T-cell (primary cell): ENCODE measurements at places on chromosomes 4 and X. TPM values are rescaled to one million over a fixed set of nuclear protein-coding genes. Genes with fewer than 3 reads are reported as not detected.

DNA sequence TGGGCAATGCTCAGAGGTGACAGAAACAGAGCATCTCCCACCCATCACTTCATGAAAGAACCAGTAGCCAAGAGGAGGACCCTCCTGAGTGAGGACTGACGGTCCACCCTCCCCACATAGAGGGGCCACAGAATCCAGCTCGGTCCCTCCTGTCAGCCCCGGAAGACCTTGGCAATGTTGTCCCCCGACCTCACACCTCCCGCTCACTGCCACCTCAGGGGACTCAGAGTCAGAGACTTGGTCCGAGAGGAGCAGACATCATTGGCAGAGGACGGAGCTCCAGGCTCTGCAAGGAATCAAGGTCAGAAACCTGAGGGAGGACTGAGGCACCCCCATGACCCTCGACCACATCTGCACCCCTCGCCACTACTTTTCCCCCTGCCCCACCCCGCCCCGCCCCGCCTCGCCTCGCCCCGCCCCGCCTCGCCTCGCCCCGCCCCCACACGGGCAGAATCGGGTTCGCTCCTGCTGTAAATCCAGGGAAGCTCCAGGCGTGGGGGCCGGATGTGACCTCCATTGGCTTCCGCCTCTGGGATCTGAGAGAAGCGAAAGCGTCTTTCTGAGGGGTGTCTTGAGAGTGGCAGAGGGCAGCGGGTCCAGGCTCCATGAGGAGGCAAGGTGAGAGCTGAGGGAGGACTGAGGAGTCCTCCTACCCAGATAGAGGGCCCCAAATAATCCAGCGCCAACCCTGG, at the start of gene MAGEA11:
MAGEA11 (plus strand) TSS at position 516 of the 692 bp plus-strand sequence. CDS start 1,100 bp downstream, outside the sequence.
- no peaks in the 10 kb centered on the region for H3K36me3 ChIP-seq
- no peaks in the 10 kb centered on the region for H3K27me3 ChIP-seq
- DNase-seq: no peak
- H3K27ac ChIP-seq: no peak within 1 kb of the TSS

ARSJ gene
- 0.26 TPM for total RNA-seq

- no peaks in the 10 kb centered on the region for H3K36me3 ChIP-seq
- no peak overlapping the region for H3K4me3 ChIP-seq
- H3K27me3 ChIP-seq: no peaks in the 10 kb centered on the region
- H3K4me1 ChIP-seq: no peaks in the 10 kb centered on the region
- no peak for DNase-seq
These were observed 192.3 kb downstream of the TLL1 start for GRCh38 chr4:166065324-166065723.

IQCM gene
- total RNA-seq: not detected

GRCh38 chrX:111361751-111362150, 50.2 kb downstream of the DCX start:
- DNase-seq: no peak
- H3K27me3 ChIP-seq: no peaks in the 10 kb centered on the region
- no peak overlapping the region for H3K27ac ChIP-seq
- no peak overlapping the region for H3K4me3 ChIP-seq
- H3K4me1 ChIP-seq: no peaks in the 10 kb centered on the region

GRCh38 chrX:119512146-119512800, 44.0 kb downstream of the SLC25A5 start:
- no peaks in the 10 kb centered on the region for H3K4me1 ChIP-seq
- H3K27me3 ChIP-seq: no peaks in the 10 kb centered on the region
- H3K27ac ChIP-seq: no peak overlapping the region

GAGE1 gene
- total RNA-seq: 0.54 TPM

DNA sequence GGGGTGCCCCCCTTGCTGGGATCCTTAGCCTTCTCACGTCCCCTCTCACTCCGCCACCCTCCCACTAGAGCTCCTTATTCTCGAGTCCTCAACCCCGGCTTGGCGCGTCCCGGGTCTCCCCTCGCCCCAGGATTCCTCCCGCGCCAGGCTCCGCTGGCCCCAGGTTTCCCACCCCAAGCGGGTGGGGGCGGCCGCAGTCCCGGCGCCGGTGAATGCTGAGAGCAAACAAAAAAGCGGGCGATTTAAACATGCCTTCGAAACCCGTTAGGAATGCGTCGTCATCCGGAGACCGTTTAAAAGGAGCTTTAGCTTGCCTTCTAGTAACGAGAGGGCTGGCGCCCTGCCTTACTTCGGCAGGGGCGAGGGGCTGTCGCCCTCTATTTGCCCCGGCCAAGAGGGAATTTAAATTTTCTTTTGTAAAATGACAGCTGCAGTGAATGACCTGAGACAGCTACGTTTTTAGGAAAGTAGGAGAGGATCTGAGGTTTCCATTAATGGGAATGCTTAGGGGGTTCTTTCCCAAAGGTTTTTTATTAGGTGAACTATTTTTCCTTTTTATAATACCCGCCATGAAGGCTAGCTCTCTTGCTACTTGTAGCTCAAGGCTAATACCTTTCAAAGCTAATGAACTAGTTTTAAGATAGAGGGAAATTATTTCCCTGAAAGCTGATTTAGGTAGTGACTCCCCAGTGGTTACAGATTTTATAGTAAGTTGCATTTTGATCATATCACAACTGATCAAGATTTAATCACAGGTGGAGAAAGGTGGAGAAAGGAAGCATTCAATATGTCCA, 3.1 kb downstream of the JADE1 start:
- peak overlapping the region; percentile 79 for H3K4me3 ChIP-seq
- H3K27ac ChIP-seq: peak overlapping the region; percentile 61
- peaks cover 2% of the 10 kb centered on the region for H3K36me3 ChIP-seq
- no peak for DNase-seq
- H3K27me3 ChIP-seq: no peaks in the 10 kb centered on the region

GRCh38 chrX:110402091-110402849, 43.6 kb downstream of the RTL9 start:
- H3K27ac ChIP-seq: no peak overlapping the region
- H3K4me3 ChIP-seq: no peak overlapping the region
- H3K4me1 ChIP-seq: no peaks in the 10 kb centered on the region
- H3K27me3 ChIP-seq: peaks cover 2% of the 10 kb centered on the region
- no peak for DNase-seq

DNA sequence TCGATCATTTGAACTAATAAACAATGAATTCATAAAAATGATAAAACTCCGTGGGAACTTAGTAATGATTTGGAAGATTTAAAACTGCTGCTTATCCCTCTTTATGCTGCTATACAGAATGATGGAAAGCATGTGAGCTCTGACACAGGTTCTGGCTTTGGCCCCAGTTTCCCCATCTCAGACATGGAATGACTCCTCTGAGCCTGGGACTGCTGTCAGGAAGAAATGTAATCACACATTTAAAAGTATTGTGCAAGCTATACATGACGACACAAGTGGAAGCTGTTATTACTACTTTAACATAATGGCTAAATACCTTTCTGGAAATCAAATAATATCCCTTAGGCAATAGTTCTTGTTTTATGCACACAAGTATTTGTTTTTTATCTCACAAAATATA, 161.7 kb downstream of the DCHS2 start:
- H3K27me3 ChIP-seq: peaks cover 14% of the 10 kb centered on the region
- no peaks in the 10 kb centered on the region for H3K4me1 ChIP-seq
- no peak overlapping the region for H3K4me3 ChIP-seq
- H3K27ac ChIP-seq: no peak overlapping the region

GRCh38 chr4:82640540-82640939, 78.8 kb upstream of the TMEM150C start:
- H3K27ac ChIP-seq: no peak overlapping the region
- H3K27me3 ChIP-seq: peaks cover 6% of the 10 kb centered on the region
- no peak overlapping the region for H3K4me3 ChIP-seq
- DNase-seq: no peak
- H3K4me1 ChIP-seq: no peaks in the 10 kb centered on the region

- peak overlapping the region; percentile 92 for H3K27ac ChIP-seq
- H3K27me3 ChIP-seq: no peaks in the 10 kb centered on the region
- no peak overlapping the region for H3K4me3 ChIP-seq
- no peak for DNase-seq
- no peaks in the 10 kb centered on the region for H3K36me3 ChIP-seq
These were observed 7.1 kb downstream of the GPRIN3 start for GRCh38 chr4:89300499-89300898.

DNA sequence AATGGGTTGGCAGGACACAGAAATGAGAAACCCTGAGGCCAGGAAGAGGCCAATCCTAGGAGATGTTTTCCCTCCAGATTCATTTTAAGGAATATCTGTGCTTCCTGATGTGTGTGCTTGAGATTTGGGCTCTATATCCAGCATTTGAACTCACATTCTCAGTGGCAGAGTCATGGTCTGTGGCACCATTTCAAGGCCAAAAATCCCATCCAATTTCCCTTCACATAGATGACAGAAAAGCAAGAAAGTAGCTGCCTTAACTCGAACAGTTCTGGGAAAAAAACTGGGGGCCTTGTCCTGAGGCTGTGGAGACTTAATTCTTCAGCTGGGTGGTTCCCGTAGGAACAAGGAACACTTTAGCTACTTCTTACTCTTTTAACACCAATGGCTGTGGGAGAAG, 27.4 kb downstream of the TAF7L start:
- H3K4me1 ChIP-seq: no peaks in the 10 kb centered on the region
- no peak overlapping the region for H3K4me3 ChIP-seq
- H3K36me3 ChIP-seq: no peaks in the 10 kb centered on the region
- H3K27me3 ChIP-seq: no peaks in the 10 kb centered on the region
- no peak overlapping the region for H3K27ac ChIP-seq

SPIN4 gene
- total RNA-seq: 2.5 TPM

GRCh38 chr4:15398001-15398400, 29.8 kb upstream of the C1QTNF7 start:
- no peaks in the 10 kb centered on the region for H3K27me3 ChIP-seq
- no peak overlapping the region for H3K27ac ChIP-seq
- H3K36me3 ChIP-seq: no peaks in the 10 kb centered on the region
- no peak overlapping the region for H3K4me3 ChIP-seq

RRH gene
- 0.33 TPM for total RNA-seq

CLDN2 gene
- total RNA-seq: 0.13 TPM

- H3K4me3 ChIP-seq: no peak overlapping the region
- H3K4me1 ChIP-seq: no peaks in the 10 kb centered on the region
- no peak overlapping the region for H3K27ac ChIP-seq
- no peaks in the 10 kb centered on the region for H3K36me3 ChIP-seq
These were observed 61.5 kb upstream of the FAM241A start for GRCh38 chr4:112083587-112084347.

DNA sequence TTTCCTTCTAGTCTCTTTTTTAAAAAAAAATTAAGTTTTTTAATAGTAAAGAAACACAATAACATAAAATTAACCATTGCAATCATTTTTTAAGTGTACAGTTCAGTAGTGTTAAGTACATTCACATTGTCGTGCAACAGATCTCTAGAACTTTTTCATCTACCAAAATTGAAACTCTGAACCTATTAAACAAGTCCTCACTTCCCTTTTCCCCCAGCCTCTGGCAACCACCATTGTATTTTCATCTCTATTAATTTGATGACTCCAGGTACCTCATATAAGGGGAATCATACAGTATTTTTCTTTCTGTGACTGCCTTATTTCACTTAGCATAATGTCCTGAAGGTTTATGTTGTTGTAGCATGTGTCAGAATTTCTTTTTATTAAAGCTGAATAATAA, 31.8 kb downstream of the MSL3 start:
- H3K27me3 ChIP-seq: no peaks in the 10 kb centered on the region
- no peaks in the 10 kb centered on the region for H3K36me3 ChIP-seq
- H3K4me1 ChIP-seq: peaks cover 20% of the 10 kb centered on the region
- no peak overlapping the region for H3K4me3 ChIP-seq
- no peak for DNase-seq
- H3K27ac ChIP-seq: no peak overlapping the region

DNA sequence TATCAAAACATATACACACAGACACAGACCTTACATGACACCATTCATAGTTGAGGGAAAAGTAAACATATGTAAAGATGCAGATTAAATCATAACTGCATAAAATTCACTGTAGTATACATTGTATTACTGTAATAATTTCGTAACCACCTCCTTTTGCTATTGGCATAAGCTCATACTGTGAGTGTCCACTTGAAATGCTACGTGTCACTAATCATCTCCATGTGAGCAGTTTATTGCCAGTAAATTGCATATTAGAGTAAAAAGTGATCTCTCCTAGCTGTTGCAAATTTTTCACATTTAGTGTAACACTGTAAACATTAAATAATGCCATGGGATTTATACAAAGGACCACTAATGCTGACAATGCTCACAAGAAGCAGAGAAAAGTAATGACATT, 256.7 kb upstream of the GNPDA2 start:
- no peaks in the 10 kb centered on the region for H3K4me1 ChIP-seq
- H3K27me3 ChIP-seq: no peaks in the 10 kb centered on the region
- H3K4me3 ChIP-seq: no peak overlapping the region
- DNase-seq: no peak
- H3K36me3 ChIP-seq: no peaks in the 10 kb centered on the region
- H3K27ac ChIP-seq: no peak overlapping the region

GRCh38 chr4:90060039-90060438, 67.2 kb upstream of the CCSER1 start:
- no peaks in the 10 kb centered on the region for H3K36me3 ChIP-seq
- H3K27me3 ChIP-seq: no peaks in the 10 kb centered on the region
- H3K27ac ChIP-seq: no peak overlapping the region

DNA sequence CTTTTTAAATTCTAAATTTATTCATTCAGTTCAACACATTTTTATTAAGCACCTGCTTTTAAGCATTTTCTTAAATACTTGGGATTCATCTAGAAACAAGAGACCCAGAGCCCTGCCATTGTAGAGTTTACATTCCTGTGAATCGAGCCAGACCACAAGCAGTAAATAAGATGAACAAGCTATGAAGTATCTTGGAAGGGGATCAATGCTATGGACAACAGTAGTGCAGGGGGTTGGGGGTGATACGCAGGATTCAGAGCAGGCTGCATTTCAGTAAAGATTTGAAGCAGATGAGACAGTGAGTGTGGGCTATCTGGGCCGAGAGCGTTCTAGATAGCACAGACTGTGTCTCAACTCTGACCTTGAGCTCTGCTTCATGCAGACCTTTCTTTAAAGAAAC, 35.1 kb downstream of the CLDN22 start:
- no peaks in the 10 kb centered on the region for H3K27me3 ChIP-seq
- no peaks in the 10 kb centered on the region for H3K4me1 ChIP-seq
- DNase-seq: no peak
- H3K4me3 ChIP-seq: no peak overlapping the region

- H3K4me1 ChIP-seq: peaks cover 3% of the 10 kb centered on the region
- H3K27ac ChIP-seq: no peak overlapping the region
- H3K27me3 ChIP-seq: no peaks in the 10 kb centered on the region
- H3K4me3 ChIP-seq: no peak overlapping the region
- DNase-seq: no peak
These were observed 39.7 kb upstream of the TBC1D14 start for GRCh38 chr4:6869944-6870343.

DNA sequence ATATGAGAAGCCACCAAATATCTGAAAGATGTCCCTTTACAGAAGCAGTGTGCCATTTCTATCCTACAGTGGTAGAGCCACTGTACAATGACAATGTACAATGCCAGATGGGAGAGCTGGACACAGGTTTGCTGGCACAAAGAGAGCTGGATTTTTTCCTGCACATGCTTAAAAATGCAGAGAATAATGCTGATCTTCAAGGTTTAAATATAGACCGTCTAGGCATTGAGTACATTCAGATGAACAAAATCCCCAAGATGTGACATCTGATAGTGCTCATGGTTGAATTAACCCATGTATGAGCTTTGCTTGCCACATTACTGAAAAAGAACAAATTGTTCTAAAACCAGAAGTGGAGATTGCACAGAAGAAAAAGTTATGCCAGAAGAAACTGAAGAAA, 11.7 kb downstream of the ADGRL3 start:
- H3K4me3 ChIP-seq: no peak overlapping the region
- no peak overlapping the region for H3K27ac ChIP-seq
- no peaks in the 10 kb centered on the region for H3K4me1 ChIP-seq
- no peak for DNase-seq
- no peaks in the 10 kb centered on the region for H3K27me3 ChIP-seq
- H3K36me3 ChIP-seq: no peaks in the 10 kb centered on the region

IL1RAPL1 gene
- not detected for total RNA-seq

P2RY4 gene
- total RNA-seq: 0.32 TPM
